ENCODE measurements at places on chromosomes 16 and 17. TPM values are rescaled to one million over a fixed set of nuclear protein-coding genes. Genes with fewer than 3 reads are reported as not detected.

KCNJ18 gene
- not detected for total RNA-seq

KRT12 gene
- not detected for total RNA-seq

- DNase-seq: no peak
These were observed 3.4 kb upstream of the CD300C start for GRCh38 chr17:74549343-74549742.

DNA sequence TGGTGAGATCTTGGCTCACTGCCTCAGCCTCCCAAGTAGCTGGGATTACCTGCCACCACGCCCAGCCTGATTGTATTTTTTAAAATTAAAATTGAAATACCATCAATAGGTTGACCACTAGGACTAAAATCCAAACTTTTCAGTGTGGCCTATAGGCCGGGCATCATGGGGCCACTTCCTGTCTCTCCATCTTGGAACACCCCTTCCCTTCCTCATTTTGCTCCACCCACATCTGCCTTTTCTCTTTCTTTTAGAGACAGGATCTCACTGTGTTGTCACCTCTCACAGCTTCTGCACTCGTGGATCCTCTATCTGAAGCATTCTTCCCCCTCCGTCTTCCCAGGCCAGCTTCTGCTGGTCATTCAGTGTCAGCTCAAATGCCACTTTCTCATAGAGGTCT, 57.0 kb downstream of the BMERB1 start:
- DNase-seq: no peak

MPV17L gene
- total RNA-seq: 13.9 TPM

DNA sequence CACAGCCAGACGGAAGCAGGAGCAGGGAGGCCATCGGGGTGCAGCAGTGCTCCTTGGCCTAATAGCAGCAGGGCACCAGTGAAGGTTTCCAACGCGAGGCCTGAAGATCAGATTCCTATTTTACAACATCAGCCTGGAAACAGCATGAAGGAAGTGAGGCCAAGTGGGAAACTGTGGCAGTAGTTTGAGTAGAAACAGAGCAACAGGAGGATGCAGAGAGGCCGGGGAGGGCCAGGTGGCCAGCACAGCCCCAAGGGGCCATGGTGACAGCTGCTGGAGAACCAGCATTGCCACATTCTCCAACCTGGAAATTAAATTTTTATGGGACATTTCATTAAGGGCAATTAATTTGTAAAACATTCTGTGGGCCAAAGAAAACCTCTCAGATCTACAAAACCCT, 3.4 kb upstream of the ANKRD11 start:
- no peak for DNase-seq

- DNase-seq: peak; percentile 82
These were observed 1.6 kb downstream of the LASP1 start for GRCh38 chr17:38871247-38872015.

GRCh38 chr17:72640415-72641165, 451.9 kb downstream of the SLC39A11 start:
- no peak for DNase-seq

GRCh38 chr16:4377573-4378154, 6.0 kb downstream of the VASN start:
- DNase-seq: no peak

DNA sequence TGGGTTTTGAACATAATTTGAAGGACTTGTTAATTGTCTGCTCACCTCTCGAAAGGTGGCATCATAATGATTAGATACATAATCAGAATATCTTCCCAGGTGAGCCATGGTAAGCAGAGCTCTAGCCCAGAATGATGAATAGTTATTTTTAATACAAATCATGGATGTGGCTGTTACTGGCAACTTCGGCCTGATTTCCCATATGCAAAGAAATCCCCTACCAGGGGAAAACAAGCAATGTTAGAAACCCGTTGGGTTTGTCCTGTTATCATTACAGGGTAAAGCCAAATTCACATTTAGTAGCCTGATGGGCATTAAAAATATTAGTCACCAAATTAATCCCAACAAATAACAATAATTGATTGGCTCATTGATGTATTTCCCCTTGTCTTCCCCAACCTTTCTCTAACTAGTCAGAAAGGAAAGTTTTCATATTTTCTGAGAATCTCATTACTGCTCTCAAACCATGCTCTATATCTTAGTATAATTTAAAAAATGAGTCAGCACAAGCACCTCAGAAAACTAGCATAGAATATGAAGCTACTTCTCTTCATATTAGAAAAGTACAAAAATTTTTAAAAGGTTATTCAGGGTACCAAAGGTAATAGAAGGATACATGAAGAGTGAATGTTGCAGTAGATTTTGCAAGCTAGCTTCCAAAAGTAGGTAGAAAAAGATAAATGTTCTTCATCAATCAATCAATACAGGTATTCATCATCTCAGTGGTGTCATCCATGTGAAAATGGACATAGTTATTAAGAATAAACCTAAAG, 5.0 kb downstream of the STAT5B start:
- DNase-seq: peak; percentile 14

DNA sequence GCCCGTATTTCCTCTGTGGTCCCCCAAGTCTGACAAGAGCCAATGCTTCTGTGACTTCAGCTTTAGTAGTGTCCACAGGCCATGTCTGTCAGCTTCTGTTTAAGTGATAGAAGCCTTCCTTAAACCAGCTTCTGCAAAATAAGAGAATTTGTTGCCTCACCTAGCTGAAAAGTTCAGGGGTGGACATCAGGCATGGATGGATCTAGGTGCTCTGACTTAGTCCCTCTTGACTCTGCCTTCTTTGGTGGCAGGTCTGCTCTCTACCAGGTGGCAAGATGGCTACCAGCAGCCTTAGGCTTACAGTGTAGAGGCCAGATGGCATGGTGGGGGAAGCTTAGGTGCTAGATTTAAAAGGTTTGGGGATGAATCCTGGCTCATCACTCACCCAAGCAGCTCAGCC, 33.7 kb downstream of the KATNIP start:
- no peak for DNase-seq

DNA sequence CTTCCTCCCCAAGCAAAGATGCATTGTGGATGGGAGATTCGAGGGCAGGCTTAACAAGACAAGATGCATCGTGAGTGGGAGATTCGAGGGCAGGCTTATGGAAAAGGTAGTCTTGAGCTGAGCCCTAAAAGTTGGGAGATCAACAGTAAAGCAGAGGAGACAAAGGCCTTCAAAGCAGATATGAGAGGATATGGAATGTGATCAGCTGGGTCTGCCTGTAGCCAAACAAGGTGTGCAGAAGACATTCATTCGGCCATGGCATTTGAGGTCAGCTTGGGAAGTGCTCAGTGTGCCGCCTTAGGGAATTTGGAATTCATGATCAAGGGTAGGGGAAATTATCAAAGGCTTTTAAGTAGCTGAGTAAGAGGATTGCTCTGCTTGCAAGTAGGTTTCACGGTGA, 39.5 kb downstream of the DNAH9 start:
- DNase-seq: no peak

AFMID gene
- total RNA-seq: 6.5 TPM

ZNF771 gene
- total RNA-seq: 22.4 TPM

GRCh38 chr16:23497543-23497868, 12.8 kb downstream of the GGA2 start:
- no peak for DNase-seq

SCO1 gene
- total RNA-seq: 13.8 TPM

- no peak for DNase-seq
These were observed 1.0 kb downstream of the RHBDL3 start for GRCh38 chr17:32266389-32267301.

DNA sequence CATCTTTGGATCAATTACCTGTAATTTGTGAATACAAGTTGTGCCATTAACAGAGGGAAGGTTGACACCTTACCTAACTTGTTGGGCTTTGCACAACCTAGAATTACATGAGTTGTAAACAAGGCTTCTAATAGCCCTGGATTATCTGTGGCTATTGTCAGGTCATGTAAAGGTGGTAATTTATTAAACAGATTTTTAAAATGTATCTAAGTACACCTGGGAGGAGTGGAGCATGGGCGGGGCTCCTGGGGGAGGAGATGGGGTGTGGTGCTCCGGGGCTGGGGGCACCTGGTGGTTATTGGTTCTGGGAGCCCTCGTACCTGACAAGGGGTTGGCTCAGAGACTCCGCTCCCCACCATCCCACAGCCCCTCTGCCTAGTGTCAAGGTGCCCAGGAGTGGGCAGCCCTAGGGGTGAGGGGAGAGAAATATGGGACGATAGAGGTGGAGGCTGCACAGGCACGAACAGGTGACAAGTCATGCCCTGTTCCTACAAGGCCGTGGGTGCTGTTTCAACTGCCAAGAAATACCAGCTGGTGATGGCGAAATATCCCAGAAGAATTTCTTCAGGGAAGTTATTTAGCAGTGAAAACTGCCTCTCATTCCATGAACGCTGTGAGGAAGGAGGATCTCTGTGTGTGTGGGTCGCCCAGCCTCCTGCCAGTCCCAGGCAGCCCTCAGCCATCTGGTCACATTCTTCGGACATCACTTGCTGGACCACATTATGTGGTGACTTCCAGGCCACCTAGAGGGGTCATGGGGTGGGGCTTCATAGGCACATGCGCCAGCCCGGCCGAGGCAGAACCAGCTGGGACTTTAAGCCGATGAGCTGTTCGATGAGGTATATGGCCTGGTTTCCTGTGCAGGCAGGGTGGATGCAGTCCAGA, 55.5 kb upstream of the IRX3 start:
- peak; percentile 37 for DNase-seq

OR1F1 gene
- total RNA-seq: not detected

DNA sequence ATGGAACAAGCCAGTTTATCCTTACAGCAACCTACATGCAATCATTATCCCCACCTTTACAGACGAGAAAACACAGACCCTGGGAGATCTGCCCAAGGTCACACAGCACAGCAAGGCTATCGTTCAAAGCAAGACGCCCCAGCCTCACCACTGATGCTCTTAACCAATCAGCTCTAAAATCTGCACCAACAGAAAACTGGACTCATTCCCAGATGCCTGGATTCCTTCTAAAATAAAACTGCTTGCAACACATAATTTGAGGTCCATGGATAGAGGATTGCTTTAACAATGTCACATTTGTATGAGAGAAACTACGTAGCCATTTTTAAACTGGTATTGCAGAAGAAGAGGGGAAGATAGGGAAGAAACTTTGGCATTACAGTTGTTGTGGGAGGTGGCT, 6.8 kb downstream of the COTL1 start:
- no peak for DNase-seq

GRCh38 chr17:78664476-78665386, 87.5 kb upstream of the DNAH17 start:
- DNase-seq: no peak

Data from sigmoid colon (tissue), 7 donors.